H4 (cell line): ENCODE measurements at places on chromosomes 7 and 10. TPM values are rescaled to one million over a fixed set of nuclear protein-coding genes. Genes with fewer than 3 reads are reported as not detected.

The NUPR2 gene
- total RNA-seq: not detected in 2 replicates

The ANXA8L1 gene
- total RNA-seq: not detected in 2 replicates

- DNase-seq: no peak
Observed at GRCh38 chr7:96315125-96315512, 6.8 kb downstream of the SLC25A13 start.

- DNase-seq: no peak
Observed at GRCh38 chr10:99347672-99348071, 18.5 kb downstream of the CNNM1 start.

- no peak for DNase-seq
Observed at GRCh38 chr10:15367296-15368085, 3.6 kb downstream of the FAM171A1 start.

- DNase-seq: no peak
Observed at GRCh38 chr10:47060356-47060755, 149.1 kb downstream of the PTPN20 start.
